ENCODE measurements at places on chromosomes 1 and 21.

DNA sequence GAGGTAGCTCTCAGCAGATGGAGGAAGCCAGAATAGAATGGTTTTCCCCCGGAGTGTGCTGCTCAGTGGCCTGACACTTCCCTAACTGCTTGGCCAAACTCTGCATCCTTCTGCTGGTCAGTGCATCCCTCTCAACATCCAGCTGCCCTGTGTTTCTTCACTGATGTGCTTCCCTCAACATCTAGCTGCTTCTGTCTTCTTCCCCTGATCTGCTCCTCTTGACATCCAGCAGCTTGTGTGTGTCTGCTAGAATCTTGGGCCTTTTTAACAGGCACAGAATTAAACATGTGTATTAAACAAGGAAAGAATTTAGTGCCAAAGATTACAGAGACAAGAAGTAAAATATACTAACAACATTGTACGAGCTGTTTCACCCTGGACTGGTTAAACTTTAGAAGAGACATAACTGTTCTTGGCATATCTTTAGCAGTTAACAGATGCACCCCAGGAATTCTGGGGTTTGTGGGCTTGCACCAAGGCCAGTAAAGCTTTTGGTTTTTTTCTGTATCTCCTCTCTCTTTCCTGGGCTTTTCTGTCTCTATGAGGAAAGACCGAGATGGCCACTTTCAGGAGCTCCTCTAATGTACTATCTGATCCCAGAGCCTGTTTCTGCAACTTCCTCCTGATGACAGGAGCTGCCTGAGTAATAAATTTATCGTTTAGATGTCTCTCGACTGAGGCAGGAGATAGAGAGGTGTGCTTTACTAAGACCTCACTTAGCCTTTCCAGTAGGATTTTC lies 34.8 kb upstream of the HSD3B1 start:
- DNase-seq = no peak

GRCh38 chr1:40351124-40351523 lies 22.4 kb upstream of the SMAP2 start:
- DNase-seq = no peak

DNA sequence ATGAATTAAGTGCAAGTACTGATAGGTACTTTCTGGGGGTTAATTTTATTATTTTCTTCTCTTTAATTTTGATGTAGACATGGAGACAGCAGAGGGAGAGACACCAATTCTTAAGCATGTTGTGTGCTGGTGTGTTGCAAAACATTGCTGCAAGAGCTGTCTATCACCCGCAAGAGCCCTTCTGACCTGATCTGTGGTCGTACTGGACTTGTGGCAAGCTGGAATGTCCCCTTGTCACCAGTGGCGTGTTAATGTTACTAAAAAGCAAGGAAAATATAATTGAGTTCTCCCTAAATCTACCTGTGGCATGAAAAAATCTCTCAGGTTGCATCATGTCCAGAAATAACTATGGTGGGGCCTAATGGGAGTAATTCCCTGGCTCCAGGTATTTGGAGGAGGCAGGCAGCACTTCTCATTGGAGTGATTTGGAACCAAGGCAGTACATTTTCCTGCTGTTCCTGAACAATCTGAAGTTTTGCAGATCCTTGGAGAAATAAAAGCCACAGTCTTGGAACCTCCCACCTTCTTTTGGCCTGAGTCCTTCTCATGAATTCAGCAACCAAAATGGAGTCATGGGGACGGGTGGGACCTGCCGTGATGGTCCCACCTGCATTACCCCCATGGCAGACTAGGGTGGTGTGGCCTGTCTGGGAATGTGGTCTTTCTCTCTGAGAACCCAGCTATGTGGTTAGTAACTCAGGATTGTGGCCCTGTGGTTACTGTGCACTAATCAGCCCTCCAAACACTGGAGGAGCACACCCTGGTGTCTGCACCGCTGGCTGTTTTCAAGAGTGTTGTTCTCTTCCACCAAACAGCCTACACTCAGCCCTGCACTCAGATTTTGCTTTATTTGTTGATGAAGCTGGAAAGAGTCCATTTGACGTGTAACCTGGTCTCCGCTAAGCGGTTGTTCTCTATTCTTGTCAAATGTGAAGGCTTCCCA lies 57.4 kb downstream of the GALNT2 start:
- DNase-seq = no peak

GRCh38 chr1:175179837-175180590 lies 12.6 kb downstream of the KIAA0040 start:
- DNase-seq = no peak

GRCh38 chr1:61533546-61533945 lies 191.4 kb downstream of the TM2D1 start:
- no peak for DNase-seq

GRCh38 chr1:22340066-22340465 lies 111.6 kb upstream of the ZBTB40 start:
- no peak for DNase-seq

- DNase-seq = no peak
Observed at GRCh38 chr1:41357451-41358101, 3.7 kb upstream of the FOXO6 start.

DNA sequence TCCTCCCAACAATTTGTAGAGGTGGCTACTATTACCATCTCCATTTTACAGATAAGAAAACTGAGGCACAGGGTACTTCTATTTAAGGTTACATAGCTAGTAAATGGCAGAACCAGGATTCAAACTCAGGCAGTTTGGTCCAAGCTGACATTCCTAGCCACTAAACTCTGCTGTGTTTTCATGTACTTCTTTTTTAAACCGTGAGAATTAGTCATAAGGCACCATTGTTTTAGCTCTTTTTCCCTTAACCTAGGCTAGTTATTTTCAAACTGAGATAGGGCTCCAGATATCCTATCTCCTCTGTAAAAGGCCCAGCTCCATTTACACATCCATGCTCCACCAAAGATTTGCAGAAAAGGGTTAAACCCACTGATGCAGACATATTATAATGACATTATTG lies 92.9 kb downstream of the PTPN14 start:
- no peak for DNase-seq

DNA sequence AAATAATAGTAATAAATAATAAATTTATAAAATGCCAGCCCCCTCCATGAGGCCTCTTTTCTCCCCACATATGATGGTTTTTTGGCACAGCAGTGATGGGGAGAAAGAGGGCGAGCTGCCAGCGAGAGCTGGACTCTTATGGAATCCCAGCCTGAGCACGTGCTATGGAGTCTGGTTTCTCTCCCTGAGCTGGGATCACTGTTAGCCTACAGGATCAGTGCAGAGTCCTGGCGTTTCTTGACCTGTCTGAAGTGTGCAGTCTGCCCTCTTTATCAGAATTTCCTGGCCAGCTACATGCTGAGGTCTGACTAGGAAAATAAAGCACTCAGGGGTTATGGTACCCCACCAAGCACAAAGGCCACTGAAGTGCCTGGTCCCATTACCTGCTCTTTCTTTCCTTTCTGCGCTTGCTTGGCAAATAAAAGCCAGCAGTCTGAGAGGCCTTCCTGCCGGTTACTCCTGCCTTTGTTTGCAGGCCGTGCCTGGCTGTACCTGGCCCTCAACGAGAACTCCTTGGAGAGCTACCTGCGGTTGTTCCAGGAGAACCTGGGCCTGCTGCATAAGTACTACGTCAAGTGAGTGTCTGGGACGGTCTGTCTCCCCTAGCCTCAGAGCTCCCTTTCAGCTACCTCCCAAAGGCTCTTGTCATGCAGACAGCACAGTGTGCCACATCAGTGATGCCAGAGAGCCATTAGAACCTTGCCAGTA lies 18.5 kb upstream of the SLC25A34 start:
- no peak for DNase-seq

DNA sequence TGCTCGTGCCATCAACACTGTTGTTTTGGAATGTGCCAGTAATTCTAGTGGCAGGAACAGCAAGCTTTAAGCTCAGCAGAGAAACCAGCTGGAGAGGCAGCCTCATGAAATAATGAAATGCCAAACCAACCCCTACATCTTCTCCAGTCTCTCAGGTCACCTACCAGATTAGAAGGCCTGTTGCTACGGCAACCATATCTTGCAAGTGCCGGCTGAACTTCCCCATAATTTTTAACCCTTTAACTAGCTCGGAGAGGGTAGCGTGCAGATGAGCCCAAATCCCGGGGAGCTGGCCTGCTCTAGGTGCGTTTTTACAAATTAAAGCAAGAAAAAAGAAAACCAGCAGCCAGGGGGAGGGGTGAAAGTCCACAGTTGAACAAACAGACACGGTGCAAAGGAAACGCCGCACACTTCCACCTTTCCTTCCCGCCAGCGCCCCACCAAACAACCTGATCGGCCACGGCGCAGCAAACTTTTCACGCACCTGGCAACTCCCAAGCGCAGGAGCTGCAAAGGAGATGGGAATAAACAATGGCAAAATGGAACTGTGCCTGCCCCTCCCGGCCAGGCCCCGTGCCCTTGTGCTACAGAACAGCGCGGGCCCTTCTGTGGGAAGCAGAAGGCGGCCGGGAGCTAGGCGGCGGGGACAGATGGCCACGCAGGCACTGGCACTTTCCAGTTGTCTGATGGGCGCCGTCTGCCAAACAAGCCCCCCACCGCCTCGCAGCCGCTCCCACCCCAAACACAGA lies 50.1 kb downstream of the SSBP3 start:
- DNase-seq = no peak

- DNase-seq = no peak
Observed at GRCh38 chr1:80917225-80917624, 883.5 kb upstream of the ADGRL2 start.

- no peak for DNase-seq
Observed at GRCh38 chr1:169250022-169250421, 117.6 kb downstream of the NME7 start.

DNA sequence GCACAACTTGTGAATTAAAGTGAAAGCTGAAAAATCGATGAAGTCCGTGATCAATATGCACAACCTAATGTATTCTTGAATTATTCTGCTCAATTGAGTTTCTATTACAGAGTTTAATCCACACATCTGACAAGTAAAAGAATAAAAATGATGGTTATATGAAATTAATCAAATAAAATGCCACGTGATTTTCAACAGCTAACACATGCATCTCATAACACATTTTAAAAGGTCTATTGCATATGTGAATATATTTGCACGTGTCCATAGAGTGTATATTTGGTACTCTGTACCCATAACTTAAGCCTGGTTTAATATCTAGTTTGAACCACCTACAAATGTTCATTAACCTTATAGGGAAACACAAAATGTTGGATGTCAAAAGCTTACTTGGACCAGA lies 266.2 kb downstream of the NTNG1 start:
- no peak for DNase-seq

- DNase-seq = no peak
Observed at GRCh38 chr1:221911714-221912113, 169.8 kb upstream of the DUSP10 start.

DNA sequence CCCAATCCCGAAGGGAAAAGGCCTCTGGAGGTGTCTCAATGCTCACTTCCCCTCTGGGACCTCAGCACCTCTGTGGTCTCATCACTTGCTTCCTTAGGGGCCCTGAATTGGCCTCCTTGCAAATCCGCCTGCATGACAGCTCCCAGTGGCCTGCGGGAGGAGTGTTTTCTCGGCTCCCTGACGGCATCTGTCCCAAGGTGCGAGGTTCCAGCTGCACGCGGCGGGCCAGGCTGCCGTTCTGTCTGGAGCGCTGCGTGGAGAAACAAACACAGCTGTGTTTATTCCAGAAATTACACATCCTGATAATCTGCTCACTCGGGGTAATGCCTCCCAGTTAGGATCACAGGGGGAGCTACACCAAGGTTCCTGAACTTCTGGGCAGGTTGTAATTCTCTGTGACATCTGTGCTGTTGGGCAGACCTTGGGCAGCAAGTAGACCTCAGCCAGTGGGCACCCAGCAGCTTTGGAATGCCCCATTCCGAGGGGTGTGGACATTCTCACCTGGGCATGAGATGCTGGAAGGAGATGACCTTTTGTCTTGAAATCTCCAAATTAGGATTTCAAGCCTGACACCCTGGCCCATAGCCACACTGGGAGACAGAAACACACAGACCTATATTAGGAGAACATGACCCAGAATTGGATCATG lies 18.2 kb downstream of the EPHB2 start:
- DNase-seq = no peak

GRCh38 chr1:38173157-38173831 lies 126.7 kb upstream of the POU3F1 start:
- no peak for DNase-seq

DNA sequence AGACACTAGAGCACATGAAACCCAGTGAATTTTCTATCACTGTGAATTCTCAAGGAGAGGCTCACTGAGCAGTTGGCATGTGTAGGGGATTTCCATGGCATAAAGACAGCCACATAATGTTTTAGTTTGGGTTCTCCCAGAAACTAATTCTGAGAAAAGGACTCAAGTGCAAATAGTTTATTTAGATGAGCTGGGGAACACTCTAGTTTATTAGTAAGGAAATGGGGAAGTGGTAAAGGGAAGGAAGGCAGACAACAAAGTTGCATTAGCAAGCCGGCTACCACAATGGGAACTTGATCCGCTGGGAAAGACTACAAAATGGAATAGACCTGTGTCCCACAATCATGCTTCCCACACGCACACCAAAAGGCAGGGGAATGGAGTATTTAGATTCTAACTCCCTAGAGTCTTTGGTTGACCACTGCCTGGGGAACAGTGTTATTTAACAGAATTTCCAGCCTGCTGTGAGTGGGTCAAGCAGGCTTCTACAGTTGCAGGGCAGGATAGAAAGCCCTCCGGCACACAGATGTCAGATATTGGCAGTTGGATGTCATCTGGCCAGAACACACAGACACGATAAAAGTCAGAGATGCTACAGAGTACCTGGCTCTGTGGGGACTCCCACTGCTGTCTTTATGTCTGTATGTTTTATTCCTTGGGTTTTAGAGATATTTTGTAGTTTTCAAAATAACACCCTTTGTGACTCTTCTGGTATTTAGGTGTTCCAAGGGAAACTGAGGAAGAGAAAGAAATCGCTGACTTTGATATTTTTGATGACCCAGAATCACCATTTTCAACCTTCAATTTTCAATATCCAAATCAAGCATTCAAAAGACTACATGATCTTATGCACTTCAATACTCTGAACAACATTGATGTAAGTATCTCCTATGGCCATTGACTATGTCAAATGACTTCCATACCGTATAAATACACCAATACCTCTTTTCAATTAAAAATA lies 150.1 kb downstream of the PLA2G4A start:
- DNase-seq = no peak

DNA sequence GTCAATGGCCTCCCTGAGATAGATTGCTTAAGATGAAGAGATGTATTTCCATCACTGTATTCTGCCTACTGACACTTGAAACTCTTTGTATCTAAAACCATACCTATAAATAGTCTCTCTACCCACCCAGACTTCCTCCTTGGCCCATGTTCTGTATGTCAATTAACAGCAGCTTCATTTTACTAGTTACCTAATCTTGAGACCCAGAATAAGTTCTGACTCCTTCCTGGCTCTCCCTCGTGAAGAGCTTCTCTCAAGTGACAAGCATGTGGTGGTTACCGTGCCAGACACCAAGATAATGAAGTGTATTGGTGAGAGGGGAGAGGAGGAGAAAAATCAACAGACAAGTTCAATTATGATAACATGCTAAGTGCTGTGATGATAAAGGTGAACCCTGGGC lies 128.8 kb upstream of the RAVER2 start:
- DNase-seq = no peak

DNA sequence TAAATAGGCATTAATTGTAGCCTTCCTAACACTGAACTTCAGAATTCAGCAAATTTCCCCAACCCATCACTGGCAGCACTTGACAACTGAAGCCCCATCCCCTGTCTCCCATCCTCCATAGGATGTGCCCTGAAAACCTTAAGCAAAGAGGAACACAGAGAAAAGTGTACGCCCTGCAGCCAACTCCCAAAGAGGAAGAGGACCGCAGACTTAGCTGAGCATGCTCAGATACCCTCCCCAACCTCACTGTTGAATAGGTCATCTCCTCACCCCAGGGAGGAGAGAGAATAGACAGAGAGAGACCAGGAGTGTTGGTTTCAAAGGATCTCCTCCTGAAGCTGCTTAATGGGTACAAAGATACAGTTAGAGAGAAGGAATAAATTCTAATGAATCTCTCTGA lies 50.5 kb downstream of the CD2 start:
- no peak for DNase-seq
